K562 (cell line): ENCODE measurements at places on chromosomes 3 and 15.

DNA sequence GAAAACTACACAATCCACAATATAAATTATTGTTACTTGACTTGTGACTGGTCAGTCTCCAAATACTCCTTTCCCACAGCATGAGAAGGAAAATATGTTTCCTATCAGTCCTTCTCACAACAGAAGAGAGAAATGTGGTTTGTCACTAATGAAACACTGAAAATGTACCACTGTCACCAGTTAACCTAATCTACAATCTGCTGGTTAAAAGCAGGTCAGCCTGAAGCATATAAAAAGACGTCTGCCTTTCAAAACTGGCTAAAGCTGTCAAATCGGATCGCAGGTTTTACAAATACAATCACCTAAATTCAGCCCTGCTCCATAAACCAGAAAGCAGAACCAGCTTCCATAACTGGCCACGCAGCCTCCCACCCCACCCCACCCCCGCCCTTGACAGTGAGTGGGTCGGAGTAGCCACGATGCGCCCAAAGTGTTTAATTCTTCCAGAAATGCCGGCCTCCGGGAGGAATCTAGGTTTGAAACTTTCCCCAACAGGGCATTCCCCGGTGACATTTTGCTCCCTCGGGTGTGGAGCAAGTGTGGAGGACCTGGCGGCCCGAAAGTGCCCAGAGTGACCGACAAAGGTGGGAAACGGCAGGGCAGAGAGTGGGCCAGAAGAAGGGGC, 682 bp downstream of the ETFA start:
- DNase-seq = no peak

- DNase-seq = no peak
These were observed 46.7 kb downstream of the RAD54L2 start for GRCh38 chr3:51585197-51585596.

DNA sequence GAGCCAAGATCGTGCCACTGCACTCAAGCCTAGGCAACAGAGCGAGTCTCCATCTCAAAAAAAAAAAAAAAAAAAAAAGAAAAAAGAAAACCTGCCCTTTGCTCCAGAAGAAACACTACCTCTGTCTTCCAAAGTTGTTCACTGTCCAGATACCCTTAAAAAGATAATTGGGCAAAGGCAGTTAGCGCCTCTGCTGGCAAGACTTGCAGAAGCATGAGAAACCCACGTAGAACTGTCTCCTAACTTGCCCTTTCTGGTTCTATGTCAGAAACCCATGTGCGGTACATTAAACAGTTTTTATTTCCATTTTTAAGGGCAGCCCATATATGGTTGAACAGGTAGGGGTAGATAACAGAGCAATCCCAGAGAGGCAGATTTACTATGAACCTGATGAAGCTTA, 1026.4 kb downstream of the ROBO2 start:
- DNase-seq = no peak

- DNase-seq = no peak
These were observed 49.2 kb downstream of the PDZRN3 start for GRCh38 chr3:73575519-73575918.

DNA sequence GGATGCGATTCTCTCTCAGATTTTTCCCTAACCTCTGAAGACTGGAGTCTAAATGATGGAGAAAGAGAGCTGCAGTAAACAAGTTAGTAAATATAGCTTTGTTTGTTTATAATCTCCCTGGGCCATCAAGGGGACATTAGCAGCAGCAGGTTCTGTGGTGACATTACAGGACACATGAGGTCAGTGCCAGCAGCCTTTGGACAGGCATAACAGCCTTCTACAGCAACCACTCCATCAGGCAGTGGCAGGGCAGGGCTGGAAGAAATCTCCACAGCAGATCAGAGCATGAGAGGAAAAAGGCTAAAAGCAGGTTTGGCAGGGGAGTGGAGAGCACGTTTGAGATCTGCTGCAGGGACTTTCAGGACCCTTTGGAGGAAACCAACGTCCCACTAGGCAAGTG, 127.6 kb upstream of the ACP3 start:
- no peak for DNase-seq

GRCh38 chr3:36595511-36595910, 168.8 kb downstream of the DCLK3 start:
- DNase-seq = no peak

- no peak for DNase-seq
These were observed 17.5 kb downstream of the OSTN start for GRCh38 chr3:191216510-191216909.

DNA sequence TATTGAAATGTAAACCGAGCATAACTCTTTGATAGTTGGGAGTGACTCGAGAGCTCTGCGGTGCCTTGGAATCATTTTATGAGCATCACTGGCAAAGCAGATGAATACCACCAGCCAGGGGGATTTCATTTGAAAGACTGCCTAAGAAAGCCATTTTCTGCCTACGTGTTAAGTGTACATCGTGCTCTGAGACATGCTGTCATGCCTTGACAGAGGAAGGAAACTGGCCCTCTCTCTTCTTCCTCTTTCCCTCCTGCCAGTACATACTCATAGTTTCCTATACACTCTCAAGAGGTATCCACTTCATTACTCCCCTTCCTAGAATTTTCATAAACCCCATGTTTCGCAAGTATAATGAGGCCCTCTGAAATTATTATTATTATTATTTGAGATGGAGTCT, 8.8 kb downstream of the BCL2A1 start:
- DNase-seq = no peak

- no peak for DNase-seq
These were observed 34.5 kb downstream of the PRICKLE2 start for GRCh38 chr3:64190517-64191515.

GRCh38 chr3:196341137-196341536, 2.9 kb upstream of the TM4SF19 start:
- peak; percentile 37 for DNase-seq

GRCh38 chr3:113274425-113275257, 63.3 kb downstream of the BOC start:
- DNase-seq = no peak

GRCh38 chr3:172333042-172333377, 115.2 kb downstream of the GHSR start:
- DNase-seq = no peak

DNA sequence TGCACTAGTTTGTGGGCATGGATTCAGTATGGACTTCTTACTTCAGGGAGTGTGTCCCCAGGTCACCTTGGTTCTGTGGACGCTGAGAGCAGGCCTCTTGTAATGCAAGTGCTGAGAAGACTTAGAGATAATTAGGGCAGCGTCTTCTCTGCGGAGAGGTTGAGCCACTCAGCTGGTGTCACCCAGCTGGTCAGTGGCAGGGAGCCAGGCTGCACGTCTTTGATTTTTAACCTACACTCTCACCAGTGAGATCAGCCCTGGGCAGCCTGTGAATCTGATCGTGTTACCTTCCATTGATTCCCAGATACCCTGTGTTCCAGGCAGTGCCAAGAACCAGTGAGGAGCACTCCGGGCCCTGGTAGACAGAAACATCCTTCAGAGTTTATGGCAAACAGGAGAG, 92.6 kb downstream of the SLCO3A1 start:
- no peak for DNase-seq

DNA sequence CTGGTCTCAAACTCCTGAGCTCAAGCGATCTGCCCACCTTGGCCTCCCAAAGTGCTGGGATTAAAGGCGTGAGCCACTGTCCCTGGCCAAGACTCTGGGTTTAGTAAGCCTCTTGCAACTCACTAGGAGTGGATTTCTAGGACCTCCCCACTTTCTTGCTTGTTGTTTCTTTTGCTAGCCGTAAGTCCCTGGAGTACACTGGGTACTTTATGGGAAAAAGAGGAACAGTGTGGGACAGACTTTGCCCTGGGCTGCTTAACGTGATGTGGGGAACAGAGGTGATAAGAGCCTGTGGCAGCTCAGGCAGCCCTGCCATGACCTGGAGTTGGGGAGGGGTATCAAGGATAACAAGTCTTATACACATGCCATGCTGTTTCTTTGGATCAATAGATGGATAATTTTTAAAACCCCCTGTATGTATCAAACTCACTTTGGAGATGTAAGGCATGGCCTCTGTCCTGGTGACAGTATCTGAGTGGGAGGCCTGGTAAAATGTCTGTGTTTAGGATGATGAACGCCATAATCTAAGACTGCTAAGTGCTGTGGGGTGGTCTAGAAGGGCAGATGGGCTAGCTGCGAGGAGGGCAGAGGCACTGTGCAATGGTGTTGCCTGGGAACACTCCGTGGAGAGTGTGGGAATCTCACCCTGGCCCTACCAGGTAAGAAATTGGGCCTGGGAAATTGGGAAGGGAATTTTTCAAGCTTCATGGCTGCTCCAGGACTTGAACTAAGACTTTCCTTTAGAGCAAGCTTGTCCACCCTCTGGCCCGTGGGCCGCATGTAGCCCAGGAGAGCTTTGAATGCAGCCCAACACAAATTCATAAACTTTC, 54.8 kb downstream of the SMAD3 start:
- no peak for DNase-seq

- no peak for DNase-seq
These were observed 131.7 kb downstream of the STAG1 start for GRCh38 chr3:136620436-136620835.

- DNase-seq = no peak
These were observed 1274.4 kb upstream of the EPHA6 start for GRCh38 chr3:95539950-95540483.

DNA sequence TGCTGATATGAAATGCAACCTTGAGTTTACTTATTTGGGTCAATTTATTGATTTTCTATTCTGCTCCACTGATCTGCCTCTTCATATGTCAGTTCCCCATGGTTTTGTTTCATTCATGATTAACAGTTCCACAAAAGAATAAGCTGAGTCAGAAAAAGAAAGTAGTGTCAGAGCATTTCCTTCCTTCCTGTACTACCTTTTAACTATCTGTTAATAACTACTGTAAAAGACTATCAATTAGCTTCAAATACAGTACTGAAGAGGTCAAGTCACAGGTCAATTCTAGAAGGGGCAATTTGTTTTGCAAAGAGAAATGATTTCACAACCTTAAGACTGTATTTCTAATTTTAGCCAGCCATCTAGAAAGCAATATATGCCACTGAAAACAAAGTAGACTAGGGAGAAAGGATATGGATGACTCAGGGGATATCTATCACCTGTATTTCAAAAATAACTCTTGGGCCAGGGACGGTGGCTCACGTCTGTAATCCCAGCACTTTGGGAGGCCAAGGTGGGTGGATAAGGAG, 129.5 kb downstream of the TFDP2 start:
- DNase-seq = peak; percentile 51

DNA sequence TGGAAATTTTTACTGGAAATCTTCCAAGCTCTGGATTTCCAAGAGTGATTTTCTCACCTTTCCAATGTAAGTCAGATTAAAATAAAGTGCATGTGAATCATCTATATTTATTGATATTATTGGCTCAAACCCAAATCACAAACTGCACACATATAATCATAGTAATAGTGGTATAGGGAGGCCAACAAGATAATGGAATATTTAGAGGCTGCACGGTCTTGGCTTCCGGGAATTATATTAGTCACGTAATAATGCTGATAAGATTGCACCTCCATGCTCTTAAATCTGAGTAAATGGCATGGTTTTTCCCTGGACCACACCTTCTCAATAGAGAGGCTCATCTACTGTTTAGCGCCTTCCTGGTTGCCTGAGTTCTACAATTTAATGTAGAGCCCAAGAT, 567.1 kb upstream of the NR2F2 start:
- no peak for DNase-seq

- DNase-seq = peak; percentile 86
These were observed 1.1 kb downstream of the CELSR3 start for GRCh38 chr3:48661501-48662144.

DNA sequence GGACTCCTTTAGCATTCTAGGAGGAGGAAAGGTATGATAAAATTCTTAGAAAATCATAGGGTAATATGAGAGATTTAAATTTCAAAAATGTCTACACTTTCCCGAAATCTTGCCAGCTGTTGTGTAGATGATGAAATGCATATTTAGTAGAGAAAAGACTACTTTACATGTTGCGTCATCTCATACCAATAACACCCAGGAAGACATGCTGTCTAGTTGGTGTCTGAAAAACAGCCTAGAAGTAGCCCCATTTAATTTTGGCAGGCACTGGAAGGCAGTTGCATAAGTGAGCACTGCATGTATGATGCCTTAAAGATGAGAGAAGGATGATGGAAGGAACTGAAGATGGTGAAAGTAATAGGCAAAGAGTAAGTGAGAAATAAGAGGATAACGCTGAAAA, 310.5 kb upstream of the TPM1 start:
- DNase-seq = no peak

DNA sequence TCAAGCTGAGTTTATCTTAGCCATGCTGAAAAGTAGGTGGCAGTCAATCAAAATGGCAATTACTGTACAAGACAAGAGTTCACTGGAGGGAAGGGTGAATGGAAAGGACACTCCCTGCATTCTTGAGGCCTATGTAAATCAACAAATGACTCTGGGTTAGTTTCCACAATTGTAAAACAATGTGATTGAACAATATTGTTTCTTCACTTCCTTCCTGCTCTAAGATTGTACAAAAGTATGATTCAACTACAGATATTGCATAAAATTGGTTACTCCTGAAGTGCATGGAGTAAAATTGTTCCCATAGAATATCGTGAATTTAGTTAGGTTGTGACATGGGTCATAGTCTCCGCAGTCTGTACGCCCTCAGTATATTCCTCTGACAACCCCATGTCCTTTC, 277.6 kb downstream of the LPP start:
- DNase-seq = no peak

- no peak for DNase-seq
These were observed 32.4 kb downstream of the EHD4 start for GRCh38 chr15:41939986-41940385.

- DNase-seq = peak; percentile 32
These were observed 28.8 kb upstream of the GYG1 start for GRCh38 chr3:148962513-148962912.
